RWPE2 (cell line): ENCODE measurements at places on chromosomes 1 and 21.

DNA sequence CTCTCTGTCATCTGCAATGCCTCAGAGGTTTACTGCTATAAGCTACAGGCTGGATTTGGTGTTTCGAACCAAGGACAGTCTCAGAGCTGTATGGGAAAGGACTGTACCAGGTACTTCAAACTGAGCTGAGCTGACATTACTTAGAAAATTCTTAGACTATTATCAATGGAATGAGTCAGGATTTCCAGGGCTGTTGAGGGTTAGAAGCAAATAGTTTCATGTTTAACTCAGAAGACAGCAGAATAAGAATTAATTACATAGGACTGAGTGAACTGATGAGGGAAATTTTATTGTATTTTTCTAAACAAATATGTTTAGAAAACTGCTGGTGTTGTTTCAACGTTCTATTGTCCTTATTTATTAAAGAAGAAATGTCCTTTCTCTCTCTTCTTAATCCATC lies 74.3 kb upstream of the CAPZB start:
- no peaks in the 10 kb centered on the region for H3K27me3 ChIP-seq
- no peak overlapping the region for H3K27ac ChIP-seq
- DNase-seq: no peak
- no peak overlapping the region for H3K4me3 ChIP-seq

GRCh38 chr1:34547046-34547674 lies 207.7 kb upstream of the GJB5 start:
- no peak overlapping the region for H3K27ac ChIP-seq
- no peaks in the 10 kb centered on the region for H3K36me3 ChIP-seq
- no peaks in the 10 kb centered on the region for H3K4me1 ChIP-seq
- DNase-seq: no peak
- H3K4me3 ChIP-seq: no peak overlapping the region

- peak overlapping the region; percentile 73 for H3K27ac ChIP-seq
- peaks cover 31% of the 10 kb centered on the region for H3K4me1 ChIP-seq
- no peak overlapping the region for H3K4me3 ChIP-seq
- peaks cover 92% of the 10 kb centered on the region for H3K36me3 ChIP-seq
Observed at GRCh38 chr1:151565502-151566189, 25.5 kb downstream of the TUFT1 start.

GRCh38 chr1:77378723-77379535 lies 97.1 kb downstream of the AK5 start:
- no peak for DNase-seq
- H3K27ac ChIP-seq: no peak overlapping the region
- H3K27me3 ChIP-seq: no peaks in the 10 kb centered on the region
- H3K36me3 ChIP-seq: no peaks in the 10 kb centered on the region
- H3K4me3 ChIP-seq: no peak overlapping the region

GRCh38 chr1:63638471-63638870 lies 45.3 kb downstream of the PGM1 start:
- H3K27me3 ChIP-seq: no peaks in the 10 kb centered on the region
- H3K4me1 ChIP-seq: no peaks in the 10 kb centered on the region
- no peak for DNase-seq
- H3K36me3 ChIP-seq: peaks cover 43% of the 10 kb centered on the region
- no peak overlapping the region for H3K4me3 ChIP-seq
- no peak overlapping the region for H3K27ac ChIP-seq

GRCh38 chr1:43304314-43304681 lies 3.5 kb downstream of the TIE1 start:
- no peak for DNase-seq
- H3K27ac ChIP-seq: no peak overlapping the region

- no peak overlapping the region for H3K4me3 ChIP-seq
- H3K4me1 ChIP-seq: peaks cover 2% of the 10 kb centered on the region
- no peak overlapping the region for H3K27ac ChIP-seq
- H3K36me3 ChIP-seq: peaks cover 17% of the 10 kb centered on the region
- no peaks in the 10 kb centered on the region for H3K27me3 ChIP-seq
Observed at GRCh38 chr1:184747089-184747955, 7.3 kb downstream of the EDEM3 start.

DNA sequence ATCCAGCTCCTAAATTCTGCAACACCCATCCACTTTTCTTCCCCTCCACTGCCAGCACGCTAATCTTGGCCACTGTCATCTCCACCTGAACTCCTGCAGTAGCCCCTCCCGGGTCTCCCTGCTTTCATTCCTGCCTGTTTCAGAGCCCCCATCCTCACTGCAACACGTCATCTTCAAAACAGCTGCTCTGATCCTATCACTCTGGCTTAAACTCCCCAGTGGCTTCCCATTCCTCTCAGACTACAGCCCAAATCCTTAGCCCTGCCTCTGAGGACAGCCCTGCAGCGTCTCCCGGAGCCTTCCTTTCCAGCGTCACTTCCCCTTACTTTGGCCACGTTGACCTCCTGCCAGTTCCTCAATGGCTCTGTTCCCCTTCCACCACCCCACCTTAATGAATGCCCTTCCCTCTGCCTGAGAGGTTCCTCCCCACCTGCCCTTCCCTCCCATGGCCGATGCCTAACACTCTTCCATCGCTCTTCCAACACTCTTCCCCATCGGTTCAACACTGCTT lies 22.9 kb upstream of the IFNAR2 start:
- peaks cover 10% of the 10 kb centered on the region for H3K4me1 ChIP-seq
- DNase-seq: no peak
- H3K36me3 ChIP-seq: no peaks in the 10 kb centered on the region
- no peaks in the 10 kb centered on the region for H3K27me3 ChIP-seq
- H3K27ac ChIP-seq: no peak overlapping the region

- DNase-seq: no peak
- H3K27ac ChIP-seq: no peak overlapping the region
- H3K27me3 ChIP-seq: no peaks in the 10 kb centered on the region
- H3K4me3 ChIP-seq: peak overlapping the region; percentile 95
Observed at GRCh38 chr1:109396871-109397580, 692 bp downstream of the SORT1 start.

DNA sequence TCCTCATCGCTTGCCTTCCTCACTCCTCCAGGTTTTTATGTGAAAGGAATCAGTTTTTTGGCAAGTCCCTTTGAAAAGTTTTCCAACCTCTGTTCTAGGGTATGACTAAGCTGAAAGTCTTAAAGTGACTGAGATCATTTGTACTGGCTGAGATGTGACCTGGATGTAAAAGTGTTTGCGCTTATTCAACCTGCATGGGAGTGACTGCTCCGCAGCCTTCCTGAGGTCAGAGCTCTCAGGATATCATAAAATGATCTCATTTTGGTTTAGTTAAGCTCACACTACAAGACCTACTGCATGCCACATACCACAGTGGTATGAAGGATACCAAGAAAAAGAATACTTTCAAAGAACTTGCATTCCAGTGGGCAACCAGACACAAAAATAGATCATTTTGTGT lies 29.8 kb upstream of the TADA1 start:
- no peak overlapping the region for H3K4me3 ChIP-seq
- no peak for DNase-seq
- no peaks in the 10 kb centered on the region for H3K27me3 ChIP-seq
- no peaks in the 10 kb centered on the region for H3K4me1 ChIP-seq

GRCh38 chr1:210239349-210240111 lies 6.9 kb downstream of the SERTAD4 start:
- no peaks in the 10 kb centered on the region for H3K27me3 ChIP-seq
- DNase-seq: no peak
- no peaks in the 10 kb centered on the region for H3K36me3 ChIP-seq
- no peak overlapping the region for H3K4me3 ChIP-seq
- H3K27ac ChIP-seq: peak overlapping the region; percentile 47
- peaks cover 12% of the 10 kb centered on the region for H3K4me1 ChIP-seq

- no peaks in the 10 kb centered on the region for H3K36me3 ChIP-seq
- H3K4me3 ChIP-seq: no peak overlapping the region
- no peaks in the 10 kb centered on the region for H3K4me1 ChIP-seq
Observed at GRCh38 chr1:244502630-244503029, 41.6 kb downstream of the CATSPERE start.

DNA sequence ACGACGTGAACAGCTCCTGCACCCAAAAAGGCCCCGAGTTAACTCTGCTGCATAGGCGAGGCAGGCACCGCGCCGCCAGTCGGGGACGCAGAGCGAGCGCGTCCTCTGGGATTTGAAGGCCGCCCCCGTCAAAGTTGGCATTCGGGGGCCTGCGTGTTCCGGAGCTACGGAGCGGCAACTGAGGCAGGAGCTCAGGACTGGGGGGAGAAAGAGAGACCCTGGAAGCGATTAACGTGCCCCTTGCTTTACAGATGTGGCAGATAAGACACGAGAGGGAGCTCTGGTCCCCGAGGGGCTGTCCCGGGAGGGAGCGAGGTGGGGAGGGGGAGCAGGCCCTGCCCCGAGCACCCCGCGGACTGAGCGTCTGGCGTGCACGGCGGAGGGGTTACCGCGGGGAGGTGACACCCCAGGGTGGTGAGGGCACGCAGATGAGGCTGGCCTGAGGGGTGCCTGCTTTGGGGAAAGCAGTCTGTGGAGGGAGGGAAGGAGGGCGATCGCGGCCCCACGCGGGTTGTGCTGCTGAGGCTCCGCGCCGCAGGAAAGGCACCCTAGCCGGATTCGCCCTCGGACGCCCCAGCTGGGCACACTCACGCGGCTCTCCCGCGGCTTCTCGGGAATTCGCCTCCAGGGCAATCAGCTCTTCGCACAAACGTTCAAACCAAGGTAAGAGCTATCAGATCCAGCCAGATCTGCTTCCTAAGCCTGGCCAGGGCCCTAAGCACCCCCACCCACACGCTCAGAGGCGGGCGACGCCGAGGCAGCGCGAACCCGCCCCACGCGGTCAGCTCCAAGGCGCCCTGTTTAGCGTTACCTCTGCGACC lies 26.5 kb downstream of the ACTA1 start:
- H3K4me1 ChIP-seq: no peaks in the 10 kb centered on the region
- no peak for DNase-seq
- H3K27me3 ChIP-seq: peaks cover 5% of the 10 kb centered on the region
- H3K4me3 ChIP-seq: no peak overlapping the region
- H3K36me3 ChIP-seq: no peaks in the 10 kb centered on the region

DNA sequence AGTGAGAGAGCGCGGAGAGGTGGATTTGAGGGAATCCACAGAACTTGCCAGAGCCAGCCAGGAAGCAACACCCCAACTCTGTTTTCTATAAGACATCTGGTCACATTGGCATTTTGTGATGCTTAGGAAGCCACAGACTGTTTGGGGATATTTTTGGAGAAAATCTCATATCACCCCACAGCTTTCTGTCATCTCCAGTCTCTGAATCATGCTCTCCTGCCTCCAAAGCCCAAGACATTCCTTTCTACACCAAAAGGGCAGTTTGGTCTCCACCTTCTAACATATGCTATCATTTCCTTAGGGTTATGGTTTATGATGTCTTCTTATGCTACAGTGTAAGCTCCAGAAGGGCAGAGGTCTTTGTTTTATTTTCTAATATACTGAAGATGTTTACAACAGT lies 14.4 kb upstream of the BCL10 start:
- peak overlapping the region; percentile 96 for H3K27ac ChIP-seq
- H3K36me3 ChIP-seq: no peaks in the 10 kb centered on the region
- H3K4me1 ChIP-seq: peaks cover 43% of the 10 kb centered on the region

DNA sequence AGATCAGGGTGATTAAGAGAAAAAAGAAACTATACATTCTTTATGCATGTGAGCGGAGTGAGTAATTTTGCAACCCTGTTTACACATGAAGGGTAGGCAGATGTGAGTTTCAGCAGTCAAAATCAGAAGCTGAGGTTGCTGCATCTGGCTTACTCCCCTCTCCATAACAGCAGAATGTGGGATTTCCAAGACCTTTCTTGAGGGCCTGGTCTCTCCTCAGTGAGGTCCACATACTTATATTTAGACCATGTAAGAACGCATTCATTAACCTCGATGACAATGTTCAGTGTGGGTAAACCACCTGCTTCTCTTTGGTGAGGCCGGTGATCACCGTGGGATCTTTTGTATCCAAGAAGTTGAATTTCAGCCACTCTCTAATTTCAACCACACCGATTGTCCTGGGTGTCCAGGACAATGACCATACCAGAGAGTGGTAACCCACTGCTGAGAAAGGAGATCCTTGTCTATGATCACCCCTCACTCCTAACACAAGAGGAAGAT lies 18.7 kb upstream of the RAP1A start:
- H3K27me3 ChIP-seq: no peaks in the 10 kb centered on the region
- H3K4me3 ChIP-seq: no peak overlapping the region
- no peak for DNase-seq
- no peaks in the 10 kb centered on the region for H3K36me3 ChIP-seq
- H3K27ac ChIP-seq: no peak overlapping the region

- H3K4me3 ChIP-seq: no peak overlapping the region
- peaks cover 81% of the 10 kb centered on the region for H3K36me3 ChIP-seq
- no peak overlapping the region for H3K27ac ChIP-seq
- H3K4me1 ChIP-seq: no peaks in the 10 kb centered on the region
- no peaks in the 10 kb centered on the region for H3K27me3 ChIP-seq
Observed at GRCh38 chr1:54215523-54215922, 15.6 kb downstream of the MRPL37 start.

- H3K36me3 ChIP-seq: no peaks in the 10 kb centered on the region
- H3K27me3 ChIP-seq: no peaks in the 10 kb centered on the region
- no peak overlapping the region for H3K27ac ChIP-seq
- H3K4me1 ChIP-seq: no peaks in the 10 kb centered on the region
- H3K4me3 ChIP-seq: no peak overlapping the region
Observed at GRCh38 chr1:39539252-39539790, 37.3 kb downstream of the PABPC4 start.

DNA sequence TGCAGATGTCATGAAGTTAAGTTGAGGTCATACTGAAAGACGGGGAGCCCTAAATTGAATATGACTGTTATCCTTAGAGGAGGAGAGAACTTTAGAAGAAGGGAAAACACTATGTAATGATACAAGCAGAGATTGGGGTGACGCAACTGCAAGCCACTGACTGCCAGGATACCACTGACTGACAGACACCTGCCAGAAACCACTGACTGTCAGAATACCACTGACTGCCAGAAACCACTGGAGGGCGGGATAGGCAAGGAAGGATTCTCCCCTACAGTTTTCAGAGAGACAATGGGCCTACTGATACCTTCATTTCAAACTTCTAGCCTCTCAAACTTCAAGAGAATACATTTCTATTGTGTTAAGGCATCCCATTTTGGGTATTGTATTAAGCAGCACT lies 388.7 kb downstream of the USH2A start:
- H3K27me3 ChIP-seq: no peaks in the 10 kb centered on the region
- no peak overlapping the region for H3K27ac ChIP-seq
- H3K4me1 ChIP-seq: no peaks in the 10 kb centered on the region
- H3K36me3 ChIP-seq: no peaks in the 10 kb centered on the region
- H3K4me3 ChIP-seq: no peak overlapping the region

DNA sequence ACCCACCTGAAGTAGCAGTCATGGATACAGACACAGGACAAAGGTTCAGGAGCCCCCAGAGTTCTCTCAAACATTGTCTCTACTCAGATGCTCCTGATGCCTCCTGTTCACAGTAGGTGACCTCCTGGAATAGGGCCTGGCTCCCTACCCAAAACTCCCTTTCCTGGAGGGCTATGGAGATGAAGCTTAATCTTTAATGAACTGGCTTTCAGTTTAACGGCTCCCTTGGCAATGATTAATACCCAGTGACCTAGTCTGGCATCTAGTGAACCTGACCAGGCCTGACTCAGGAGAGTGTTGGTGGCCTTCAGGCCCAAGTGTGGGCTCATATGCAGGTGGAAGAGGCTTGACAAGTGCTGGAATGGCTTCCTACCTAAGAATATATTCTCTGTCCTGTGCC lies 65.2 kb upstream of the TRABD2B start:
- DNase-seq: no peak
- H3K4me1 ChIP-seq: no peaks in the 10 kb centered on the region
- H3K27ac ChIP-seq: no peak overlapping the region
- H3K36me3 ChIP-seq: no peaks in the 10 kb centered on the region

- H3K27ac ChIP-seq: peak overlapping the region; percentile 61
- H3K27me3 ChIP-seq: no peaks in the 10 kb centered on the region
- no peak for DNase-seq
- no peaks in the 10 kb centered on the region for H3K4me1 ChIP-seq
- H3K36me3 ChIP-seq: peaks cover 25% of the 10 kb centered on the region
Observed at GRCh38 chr1:179082333-179082998, 596 bp downstream of the TOR3A start.
